CD4-positive, CD25-positive, alpha-beta regulatory T cell (primary cell): ENCODE measurements at places on chromosomes 7 and 10. TPM values are rescaled to one million over a fixed set of nuclear protein-coding genes. Genes with fewer than 3 reads are reported as not detected.

GRCh38 chr10:73655990-73656298 is at the start of gene SYNPO2L:
TSS of gene SYNPO2L (minus strand) at chr10:73656029. CDS start at chr10:73655922, 107 bp downstream.
- H3K36me3 ChIP-seq: no peaks in the 10 kb centered on the region
- no peak within 1 kb of the TSS for H3K27ac ChIP-seq

Gene ACHE
- total RNA-seq: 0.20 TPM

DNA sequence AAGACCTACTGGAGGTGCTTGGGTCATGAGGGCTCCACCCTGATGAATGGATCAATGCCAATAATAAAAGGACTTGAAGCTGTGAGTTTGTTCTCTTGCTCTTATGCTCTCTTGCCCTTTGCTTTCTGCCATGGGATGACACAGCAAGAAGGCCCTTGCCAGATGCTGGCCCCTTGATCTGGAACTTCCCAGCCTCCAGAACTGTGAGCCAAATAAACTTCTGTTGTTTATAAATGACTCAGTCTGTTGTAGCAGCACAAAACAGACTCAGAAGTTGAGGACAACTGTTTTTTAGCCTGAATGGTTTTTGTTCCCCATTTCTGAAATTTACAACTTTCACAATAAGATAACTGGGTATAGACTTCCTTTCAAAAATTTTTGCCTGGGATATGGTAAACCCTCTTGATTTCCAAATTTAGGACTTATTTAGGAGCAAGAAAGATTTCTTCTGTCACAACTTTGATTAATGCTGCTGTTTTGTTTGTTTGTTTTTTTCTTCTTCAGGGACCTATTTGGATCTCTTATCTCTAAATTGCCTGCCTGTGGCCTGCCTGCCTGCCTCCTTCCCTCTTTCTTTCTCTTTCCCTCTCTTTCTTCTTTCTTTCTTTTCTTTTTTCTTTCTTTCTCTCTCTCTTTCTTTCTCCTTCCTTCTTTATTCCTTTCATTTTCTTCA is 12.1 kb downstream of the ENTPD1 start:
- H3K27me3 ChIP-seq: no peaks in the 10 kb centered on the region
- H3K4me3 ChIP-seq: no peak overlapping the region
- no peak overlapping the region for H3K27ac ChIP-seq
- no peaks in the 10 kb centered on the region for H3K36me3 ChIP-seq
- no peak for DNase-seq

DNA sequence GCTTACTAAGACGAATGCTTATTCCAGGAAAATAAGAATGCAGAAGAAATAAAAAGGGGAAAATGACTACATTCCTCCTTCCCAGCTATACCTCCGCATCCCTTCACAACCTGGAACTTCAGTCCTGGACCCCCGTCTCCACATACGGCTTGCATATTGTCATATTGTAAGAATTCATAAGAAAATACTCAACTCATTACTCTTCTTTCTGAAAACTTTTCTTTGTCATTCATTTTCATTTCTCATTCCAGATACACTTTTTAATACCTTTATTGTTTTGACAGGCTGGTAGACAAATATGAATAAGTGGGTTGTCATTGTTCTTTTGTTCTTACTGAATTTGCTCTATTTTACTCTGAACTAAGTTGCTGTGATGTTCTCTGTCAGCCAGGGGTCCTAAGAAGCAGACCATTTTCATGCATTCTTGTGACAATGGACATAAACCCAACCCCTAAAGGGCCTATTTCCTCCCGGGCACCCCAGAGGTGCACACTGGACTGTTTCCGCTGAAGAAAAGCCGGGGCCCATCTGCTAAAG is 23.3 kb upstream of the SFTPA2 start:
- H3K36me3 ChIP-seq: no peaks in the 10 kb centered on the region
- no peaks in the 10 kb centered on the region for H3K4me1 ChIP-seq
- H3K27ac ChIP-seq: no peak overlapping the region
- no peak overlapping the region for H3K4me3 ChIP-seq
- peaks cover 8% of the 10 kb centered on the region for H3K27me3 ChIP-seq
- no peak for DNase-seq

GRCh38 chr10:70052462-70053217 is at the start of gene MACROH2A2:
TSS of gene MACROH2A2 (plus strand) at chr10:70052846. CDS start at chr10:70075659, 22,813 bp downstream.
- H3K4me1 ChIP-seq: peaks cover 7% of the 10 kb centered on the region
- peaks cover 32% of the 10 kb centered on the region for H3K27me3 ChIP-seq
- H3K4me3 ChIP-seq: no peak within 1 kb of the TSS
- no peak for DNase-seq

DNA sequence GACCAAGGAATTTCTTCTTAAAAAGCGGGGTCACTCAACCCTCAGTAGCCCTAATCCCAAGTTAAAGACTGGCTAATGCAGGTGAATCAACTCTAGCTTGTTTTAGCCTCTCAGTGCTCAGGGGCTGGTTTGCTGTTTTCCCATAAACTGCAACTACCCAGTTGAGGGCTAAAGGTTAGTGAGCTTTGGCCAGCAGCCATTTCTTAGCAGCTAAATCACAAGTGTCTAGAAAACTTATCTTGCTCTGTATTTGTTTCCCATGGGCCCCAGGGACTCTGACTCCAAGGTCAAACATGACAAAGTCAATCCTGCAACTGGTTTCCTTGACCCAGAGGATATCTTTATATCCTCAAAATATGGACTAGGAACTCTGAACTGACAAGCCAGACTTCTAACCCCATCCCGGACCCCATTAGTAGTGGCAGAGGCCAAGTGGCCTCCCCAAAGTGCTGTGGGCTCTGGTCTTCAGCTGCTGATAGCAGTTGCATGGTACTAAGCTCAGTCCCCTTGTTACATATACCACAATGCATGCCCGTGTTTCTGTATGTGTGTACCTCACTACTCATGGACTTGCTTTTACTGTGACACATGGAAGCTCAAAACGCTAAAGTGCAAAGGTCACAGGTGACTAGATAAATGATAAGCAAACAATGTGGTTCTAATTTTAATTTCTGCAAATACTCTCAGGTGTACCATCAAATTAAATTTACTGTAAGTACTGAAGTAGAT is 793.0 kb upstream of the IGFBP3 start:
- DNase-seq: no peak
- H3K4me1 ChIP-seq: no peaks in the 10 kb centered on the region
- H3K27ac ChIP-seq: no peak overlapping the region
- H3K4me3 ChIP-seq: no peak overlapping the region

DNA sequence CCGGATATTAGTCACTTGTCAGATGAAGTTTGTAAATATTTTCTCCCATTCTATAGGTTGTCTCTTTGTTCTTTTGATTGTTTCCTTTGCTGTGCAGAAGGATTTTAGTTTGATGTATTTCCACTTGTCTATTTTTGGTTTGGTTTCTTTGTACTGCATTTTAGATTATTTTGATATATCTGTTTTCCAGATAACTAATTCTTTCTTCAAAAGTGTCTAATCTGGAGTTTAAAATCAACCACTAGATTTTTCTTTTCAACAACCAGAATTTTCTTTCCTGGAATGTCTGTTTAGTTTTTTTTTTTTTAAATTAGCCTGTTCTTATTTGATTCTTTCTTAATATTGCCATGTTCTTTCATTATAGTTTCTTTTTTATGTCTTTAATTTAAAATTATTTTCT is 116.8 kb upstream of the INHBA start:
- H3K36me3 ChIP-seq: no peaks in the 10 kb centered on the region
- H3K27ac ChIP-seq: no peak overlapping the region
- no peaks in the 10 kb centered on the region for H3K27me3 ChIP-seq
- DNase-seq: no peak
- no peaks in the 10 kb centered on the region for H3K4me1 ChIP-seq

Gene CYP2C18
- not detected for total RNA-seq

DNA sequence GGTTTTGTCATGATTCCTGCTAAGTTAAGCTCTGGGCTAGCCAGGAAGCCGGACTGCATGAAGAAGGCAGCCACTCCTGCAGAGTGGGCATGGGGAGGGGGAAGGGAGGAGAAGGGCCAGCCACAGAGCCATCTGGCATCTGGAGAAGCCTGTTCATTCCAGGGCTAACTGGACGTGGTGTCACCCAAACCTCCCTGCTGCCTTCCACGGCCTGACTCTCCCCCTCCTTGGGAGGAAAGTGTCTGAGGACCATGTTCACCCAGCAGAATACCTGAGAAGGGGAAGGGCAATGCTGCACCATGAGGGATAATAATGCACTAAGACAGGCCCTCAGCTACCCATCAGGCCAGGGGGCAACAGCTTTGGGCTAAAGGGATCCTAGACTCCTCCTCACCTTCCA is 15.4 kb downstream of the AQP1 start:
- no peaks in the 10 kb centered on the region for H3K36me3 ChIP-seq
- H3K27ac ChIP-seq: no peak overlapping the region
- no peaks in the 10 kb centered on the region for H3K4me1 ChIP-seq
- no peak for DNase-seq
- H3K4me3 ChIP-seq: no peak overlapping the region

- H3K36me3 ChIP-seq: no peaks in the 10 kb centered on the region
- no peaks in the 10 kb centered on the region for H3K27me3 ChIP-seq
- H3K4me1 ChIP-seq: no peaks in the 10 kb centered on the region
- H3K4me3 ChIP-seq: no peak overlapping the region
Observed at GRCh38 chr10:91590904-91591796, 41.7 kb downstream of the PPP1R3C start.

GRCh38 chr10:79602953-79603352 is 7.8 kb upstream of the SFTPA1 start:
- no peak overlapping the region for H3K27ac ChIP-seq
- H3K4me3 ChIP-seq: no peak overlapping the region
- peaks cover 1% of the 10 kb centered on the region for H3K27me3 ChIP-seq
- no peak for DNase-seq
- no peaks in the 10 kb centered on the region for H3K36me3 ChIP-seq
- no peaks in the 10 kb centered on the region for H3K4me1 ChIP-seq

Gene MUC3A
- total RNA-seq: not detected

Gene CALML5
- total RNA-seq: not detected

- no peaks in the 10 kb centered on the region for H3K36me3 ChIP-seq
- no peak within 1 kb of the TSS for H3K27ac ChIP-seq
- H3K27me3 ChIP-seq: peaks cover 27% of the 10 kb centered on the region
- peaks cover 10% of the 10 kb centered on the region for H3K4me1 ChIP-seq
- no peak for DNase-seq
Observed at GRCh38 chr10:68231817-68232251, at the start of gene ATOH7. TSS of gene ATOH7 (minus strand) at chr10:68232113. CDS start at chr10:68231677, 436 bp downstream.

Gene GIMAP7
- total RNA-seq: 64.2 TPM

Gene DYNC1I1
- not detected for total RNA-seq

Gene IL6
- not detected for total RNA-seq

Gene CLRN3
- not detected for total RNA-seq

DNA sequence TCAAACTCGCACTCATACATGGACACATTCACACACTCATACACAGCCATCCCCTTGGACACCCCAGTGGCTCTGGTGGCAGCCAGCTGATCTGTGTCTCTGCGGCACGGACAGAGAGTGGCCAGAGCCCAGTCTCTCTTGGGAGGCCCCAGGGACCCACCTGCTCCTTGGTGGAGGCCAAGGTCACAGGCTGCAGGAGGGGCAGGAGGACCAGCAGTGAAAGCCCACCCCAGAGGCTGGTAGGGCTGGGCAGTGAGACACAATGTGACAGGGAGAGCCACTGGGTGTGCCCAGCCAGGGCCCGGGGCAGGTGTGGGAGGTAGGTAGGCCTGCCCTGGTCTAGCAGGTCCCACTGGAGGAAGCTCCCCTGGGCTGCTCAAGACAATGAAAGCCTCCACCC is 18.5 kb downstream of the SHH start:
- no peak overlapping the region for H3K27ac ChIP-seq
- H3K4me3 ChIP-seq: no peak overlapping the region
- DNase-seq: no peak
- H3K27me3 ChIP-seq: no peaks in the 10 kb centered on the region
- H3K36me3 ChIP-seq: no peaks in the 10 kb centered on the region

GRCh38 chr10:129030996-129031843 is 435.8 kb upstream of the MGMT start:
- peaks cover 36% of the 10 kb centered on the region for H3K4me1 ChIP-seq
- no peaks in the 10 kb centered on the region for H3K36me3 ChIP-seq
- no peaks in the 10 kb centered on the region for H3K27me3 ChIP-seq
- no peak overlapping the region for H3K27ac ChIP-seq

Gene SMNDC1
- total RNA-seq: 52.1 TPM

Gene HTR7
- not detected for total RNA-seq

Gene FOXP2
- not detected for total RNA-seq

- no peaks in the 10 kb centered on the region for H3K27me3 ChIP-seq
- no peaks in the 10 kb centered on the region for H3K36me3 ChIP-seq
- H3K4me1 ChIP-seq: no peaks in the 10 kb centered on the region
- H3K4me3 ChIP-seq: no peak overlapping the region
- no peak for DNase-seq
Observed at GRCh38 chr10:128316121-128316726, 190.0 kb upstream of the MKI67 start.

DNA sequence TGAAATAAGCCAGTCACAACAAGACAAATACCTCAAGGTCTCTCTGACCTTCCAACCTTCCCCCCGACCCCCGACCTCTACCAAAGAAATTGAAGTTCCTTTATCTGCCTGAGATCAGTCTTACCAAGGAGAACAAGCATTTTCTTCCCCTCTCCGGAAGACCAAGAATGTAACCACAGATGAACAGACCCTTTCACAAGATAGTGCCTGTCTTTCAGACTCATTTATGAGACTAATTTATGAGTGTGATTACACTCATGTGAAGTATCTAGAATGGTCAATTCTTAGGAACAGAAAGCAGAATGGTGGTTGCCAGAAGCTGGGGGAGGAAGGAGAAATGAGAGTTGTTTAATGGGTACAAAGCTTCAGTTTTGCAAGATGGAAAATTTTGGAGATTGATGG is 108.9 kb upstream of the MKLN1 start:
- DNase-seq: no peak
- H3K4me3 ChIP-seq: no peak overlapping the region
- H3K4me1 ChIP-seq: no peaks in the 10 kb centered on the region
- peaks cover 7% of the 10 kb centered on the region for H3K27me3 ChIP-seq

DNA sequence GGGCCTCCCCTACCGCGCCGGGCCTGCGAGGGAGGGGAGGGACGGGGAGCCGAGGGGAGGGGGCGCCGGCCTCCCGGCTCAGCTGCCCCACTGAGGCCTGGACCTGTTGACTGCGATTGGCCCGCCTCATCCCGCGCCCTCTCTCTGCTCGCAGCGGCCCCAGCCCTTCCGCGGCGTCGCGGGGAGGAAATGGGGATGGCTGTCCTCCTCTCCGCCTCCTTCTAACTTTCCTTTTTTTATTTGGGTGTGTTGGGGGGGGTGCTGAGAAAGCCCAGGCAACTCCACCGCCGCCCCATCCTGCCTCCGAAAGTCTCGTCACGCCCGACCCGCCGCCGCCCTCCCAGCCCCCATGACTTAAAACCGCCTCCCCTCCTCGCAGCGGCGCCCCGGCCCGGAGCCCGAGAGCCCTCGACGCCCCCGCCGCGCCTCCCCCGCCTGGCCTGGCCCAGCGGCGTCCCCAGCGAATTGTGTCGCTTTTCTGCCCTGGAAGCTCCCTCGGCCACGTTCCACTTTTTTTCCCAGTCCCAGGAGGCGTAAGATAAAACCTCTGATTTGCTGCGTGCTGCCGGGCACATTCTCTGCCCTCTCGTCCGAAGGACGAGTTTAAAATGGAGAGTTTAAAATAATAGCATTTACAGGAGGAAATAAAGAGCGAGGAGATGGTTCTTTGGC is 842 bp upstream of the SKIDA1 start:
- H3K4me1 ChIP-seq: peaks cover 30% of the 10 kb centered on the region
- H3K4me3 ChIP-seq: peak overlapping the region; percentile 87
- no peaks in the 10 kb centered on the region for H3K36me3 ChIP-seq
- H3K27me3 ChIP-seq: peaks cover 17% of the 10 kb centered on the region
- H3K27ac ChIP-seq: peak overlapping the region; percentile 68
- DNase-seq: peak; percentile 54
